ENCODE measurements at places on chromosomes 3 and 15.

- no peak for DNase-seq
These were observed 466 bp downstream of the NFKBIZ start for GRCh38 chr3:101849714-101850245.

- DNase-seq = no peak
These were observed 271.6 kb downstream of the FHIT start for GRCh38 chr3:60979461-60980341.

DNA sequence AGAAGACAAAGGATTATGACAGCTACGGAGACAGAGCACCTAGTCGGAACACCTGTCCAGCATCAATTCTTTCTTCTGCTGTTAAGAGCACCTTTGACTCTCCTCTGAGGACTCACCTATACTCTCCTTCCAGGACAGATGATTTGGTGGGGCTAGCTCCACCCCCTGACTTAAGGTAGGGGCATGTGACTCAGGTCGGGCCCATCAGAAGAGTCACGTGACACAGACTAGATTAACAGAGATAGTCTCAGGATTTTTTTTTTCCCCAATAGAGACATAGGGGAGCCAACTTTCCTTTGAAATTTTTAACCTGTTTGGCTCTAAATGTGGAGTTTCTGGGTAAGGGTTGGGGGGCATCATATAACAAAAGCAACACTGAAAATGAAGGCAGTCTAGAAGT is 11.4 kb upstream of the WNT5A start:
- DNase-seq = no peak

GRCh38 chr3:185796431-185797107 is 28.3 kb downstream of the IGF2BP2 start:
- DNase-seq = no peak

DNA sequence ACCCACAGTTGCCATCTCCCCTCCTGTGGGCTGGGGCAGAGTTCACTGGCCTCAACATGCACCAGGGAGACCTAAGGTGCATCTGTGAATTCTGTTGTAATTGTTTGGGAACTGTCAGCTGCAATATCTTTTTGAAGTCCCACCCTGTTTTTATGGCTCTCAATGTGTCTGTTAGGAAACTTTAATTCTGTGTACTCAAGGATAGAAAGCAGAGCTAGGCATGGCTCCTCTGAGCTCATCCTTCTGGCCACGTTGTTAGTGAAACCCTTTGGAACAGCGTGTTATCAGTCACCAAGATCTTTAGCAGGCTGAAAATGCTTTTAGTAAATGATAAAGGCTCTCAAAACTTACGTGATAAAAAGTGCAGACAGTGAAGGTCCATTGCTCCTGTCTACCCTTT is 33.6 kb upstream of the MTMR10 start:
- no peak for DNase-seq

- DNase-seq = no peak
These were observed 45.3 kb upstream of the VILL start for GRCh38 chr3:37945156-37945806.

DNA sequence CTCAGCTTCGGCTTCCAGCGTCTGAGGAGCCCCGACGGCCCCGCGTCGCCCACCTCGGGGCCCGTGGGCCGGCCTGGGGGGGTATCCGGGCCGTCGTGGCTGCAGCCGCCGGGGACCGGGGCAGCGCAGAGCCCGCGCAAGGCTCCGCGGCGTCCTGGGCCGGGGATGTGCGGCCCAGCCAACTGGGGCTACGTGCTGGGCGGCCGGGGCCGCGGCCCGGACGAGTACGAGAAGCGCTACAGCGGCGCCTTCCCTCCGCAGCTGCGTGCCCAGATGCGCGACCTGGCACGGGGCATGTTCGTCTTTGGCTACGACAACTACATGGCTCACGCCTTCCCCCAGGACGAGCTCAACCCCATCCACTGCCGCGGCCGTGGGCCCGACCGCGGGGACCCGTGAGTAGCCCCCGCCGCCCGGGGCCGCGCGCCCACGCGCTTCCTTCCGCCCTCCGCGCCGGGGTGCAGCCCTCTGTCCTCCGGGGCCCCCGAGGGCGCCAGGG is 462 bp downstream of the EDEM1 start:
- DNase-seq = no peak

- no peak for DNase-seq
These were observed 16.1 kb upstream of the BLM start for GRCh38 chr15:90701048-90701447.

DNA sequence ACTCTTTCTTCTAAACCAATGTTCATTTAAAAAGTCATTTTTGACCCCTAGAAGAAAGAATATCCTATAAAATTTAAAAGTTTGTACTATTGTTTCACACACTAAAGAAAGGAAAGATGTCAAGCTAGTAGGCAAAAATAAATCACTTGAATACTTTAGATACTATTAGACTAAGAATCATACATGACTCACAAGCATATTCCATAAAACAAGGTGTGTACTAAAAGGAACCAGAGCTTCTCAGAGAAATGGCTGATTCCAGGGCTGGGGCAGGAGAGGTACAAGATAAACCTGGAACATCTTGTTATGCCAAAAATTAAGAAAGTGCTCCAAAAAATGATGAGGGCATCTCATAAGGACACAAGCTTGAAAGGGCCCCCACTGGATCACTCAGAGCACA is 8.7 kb downstream of the DLG1 start:
- DNase-seq = no peak

- no peak for DNase-seq
These were observed 192.8 kb upstream of the THBS1 start for GRCh38 chr15:39388118-39388517.

DNA sequence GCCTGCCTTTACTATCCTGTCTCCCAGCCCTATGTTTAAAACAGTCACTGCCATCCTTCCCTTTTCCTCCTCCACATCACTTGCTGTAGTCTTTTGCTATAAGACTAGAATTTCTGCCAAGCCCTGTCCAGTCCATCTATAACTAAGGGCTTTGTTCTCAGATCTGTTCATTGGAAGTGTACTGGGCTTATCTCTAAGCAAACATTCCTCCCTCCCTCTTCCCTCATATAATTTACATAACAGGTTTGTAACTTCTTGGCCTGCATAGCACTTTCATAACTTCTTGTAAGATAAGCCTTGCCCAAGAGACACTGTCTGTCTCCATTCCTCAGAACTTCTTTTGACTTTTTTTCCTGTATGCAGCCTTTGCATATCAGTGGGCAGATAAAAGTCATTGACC is 16.7 kb downstream of the TPRG1 start:
- no peak for DNase-seq

GRCh38 chr3:133463347-133463860 is 63.5 kb downstream of the BFSP2 start:
- no peak for DNase-seq

DNA sequence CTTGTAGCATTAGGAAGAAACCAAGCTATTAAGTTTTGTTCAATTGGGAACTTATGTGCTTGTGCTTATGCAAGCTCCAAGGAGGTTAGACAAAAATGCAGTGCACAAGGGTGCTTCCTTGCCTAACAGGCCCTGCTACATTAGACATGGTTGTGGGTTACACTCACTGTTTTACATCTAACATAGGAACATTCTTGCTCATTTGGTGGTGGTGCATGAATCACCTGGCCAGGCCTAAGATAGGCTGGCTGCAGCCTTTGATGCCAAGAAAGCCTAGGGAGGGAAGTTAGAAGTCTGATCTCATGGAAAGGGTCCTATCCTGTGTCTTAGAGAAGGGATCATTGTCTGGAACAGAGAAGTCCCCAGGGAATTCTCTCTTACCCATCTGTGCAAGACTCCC is 43.5 kb downstream of the CA12 start:
- no peak for DNase-seq

- DNase-seq = no peak
These were observed 10.3 kb upstream of the LRRC34 start for GRCh38 chr3:169822983-169823382.

GRCh38 chr15:101637919-101638318 is 14.3 kb downstream of the TM2D3 start:
- no peak for DNase-seq

DNA sequence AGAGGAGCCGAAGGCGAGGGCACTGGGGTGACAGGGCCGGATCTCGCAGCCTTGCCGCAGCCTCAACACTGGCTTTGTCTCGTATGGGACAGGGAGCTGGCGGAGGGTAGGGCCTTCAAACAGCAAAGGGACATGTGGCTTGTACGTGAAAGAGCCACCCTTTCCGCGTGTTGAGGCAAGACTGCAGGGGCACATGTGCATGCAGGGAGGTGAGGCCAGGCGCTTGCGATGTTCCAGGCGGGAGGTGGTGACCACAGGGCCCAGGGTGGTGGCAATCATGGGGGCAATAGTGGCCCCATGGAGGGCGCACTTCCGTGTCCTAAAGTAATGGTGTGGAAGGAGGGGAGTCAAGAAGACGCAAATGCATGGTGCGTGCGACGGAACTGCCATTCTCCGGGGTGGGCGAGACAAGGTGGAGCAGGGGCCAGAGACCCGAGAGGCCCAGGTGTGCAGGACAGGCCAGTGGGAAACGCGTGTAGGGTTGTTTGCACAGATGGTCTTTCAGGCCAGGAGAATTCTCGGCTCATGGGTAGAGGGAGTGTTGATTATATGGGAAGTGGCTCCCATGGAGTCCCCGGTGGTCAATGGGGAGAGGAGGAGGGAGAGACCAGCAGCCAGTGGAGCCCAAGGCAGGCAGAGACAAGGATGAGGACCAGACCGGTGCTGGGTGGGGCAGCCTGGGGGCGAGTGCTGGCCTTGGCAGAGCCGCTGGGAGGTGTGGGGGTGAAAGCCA is 45.8 kb upstream of the PCSK6 start:
- DNase-seq = no peak

GRCh38 chr3:136277115-136277514 is 27.0 kb downstream of the PCCB start:
- no peak for DNase-seq

- DNase-seq = no peak
These were observed 7.8 kb downstream of the FSD2 start for GRCh38 chr15:82798104-82798503.

DNA sequence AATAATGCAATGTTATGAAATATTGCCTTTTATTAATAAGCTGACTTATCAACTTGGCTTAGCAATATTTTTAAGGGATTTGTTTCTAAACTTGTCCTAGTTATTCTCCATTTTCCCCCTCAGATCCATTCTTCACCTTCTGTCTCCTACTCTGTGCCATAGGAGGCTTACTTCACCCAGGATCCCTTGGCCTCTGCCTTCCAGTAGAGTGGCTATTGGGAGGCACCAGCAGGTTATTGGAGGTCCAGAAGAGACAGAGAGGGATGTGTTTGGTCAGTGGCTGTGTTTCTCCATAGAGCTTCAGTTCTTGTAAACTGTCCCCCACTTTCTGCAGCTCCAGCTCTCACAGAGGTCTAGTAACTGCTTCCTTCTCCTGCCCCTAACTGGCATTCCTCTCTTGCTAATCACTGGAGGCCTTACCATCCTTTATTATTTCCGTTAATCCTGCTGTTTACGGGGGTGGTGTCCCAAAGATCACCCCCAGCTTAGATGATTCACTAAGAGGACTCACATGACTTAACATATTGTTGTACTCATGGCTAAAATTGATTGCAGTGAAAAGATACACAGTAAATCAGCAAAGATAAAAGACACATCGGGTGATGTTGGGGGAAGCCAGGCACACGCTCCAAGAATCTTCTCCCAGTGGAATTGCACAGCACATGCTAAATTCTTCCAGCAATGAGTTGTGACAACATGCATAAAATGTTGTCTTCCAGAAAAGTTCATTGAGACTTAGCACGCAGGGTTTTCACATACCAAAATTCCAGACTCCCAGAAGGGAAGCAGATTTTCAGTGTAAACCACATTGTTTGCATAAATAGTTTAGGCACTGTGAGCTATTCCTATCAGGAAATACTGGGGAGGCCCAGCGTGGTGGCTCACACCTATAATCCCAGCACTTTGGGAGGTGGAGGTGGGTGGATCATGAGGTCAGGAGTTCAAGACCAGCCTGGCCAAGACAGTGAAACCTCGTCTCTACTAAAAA is 67.5 kb downstream of the RPL22L1 start:
- DNase-seq = no peak

DNA sequence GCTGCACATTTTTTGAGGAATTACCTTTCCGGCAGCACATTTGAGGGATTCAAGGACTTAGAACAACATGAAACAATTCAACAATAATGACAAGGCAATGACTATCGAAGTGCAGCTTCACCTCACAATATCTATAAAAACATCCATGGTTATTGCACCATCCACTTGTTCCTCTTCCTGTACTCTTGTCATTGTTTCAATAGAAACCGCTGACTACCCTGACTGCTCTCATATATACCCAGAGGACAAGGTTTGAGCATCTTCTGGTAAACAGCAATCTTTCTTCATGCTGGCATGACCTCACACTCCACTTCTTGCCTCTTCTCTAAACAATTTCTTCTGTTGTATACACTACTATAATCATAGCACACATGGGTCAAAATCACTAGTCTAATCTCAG is 864.9 kb downstream of the FHIT start:
- no peak for DNase-seq
